ENCODE measurements at places on chromosomes 5 and 9.

GRCh38 chr9:89405826-89406225, 87.5 kb downstream of the SECISBP2 start:
- peak; percentile 66 for DNase-seq

DNA sequence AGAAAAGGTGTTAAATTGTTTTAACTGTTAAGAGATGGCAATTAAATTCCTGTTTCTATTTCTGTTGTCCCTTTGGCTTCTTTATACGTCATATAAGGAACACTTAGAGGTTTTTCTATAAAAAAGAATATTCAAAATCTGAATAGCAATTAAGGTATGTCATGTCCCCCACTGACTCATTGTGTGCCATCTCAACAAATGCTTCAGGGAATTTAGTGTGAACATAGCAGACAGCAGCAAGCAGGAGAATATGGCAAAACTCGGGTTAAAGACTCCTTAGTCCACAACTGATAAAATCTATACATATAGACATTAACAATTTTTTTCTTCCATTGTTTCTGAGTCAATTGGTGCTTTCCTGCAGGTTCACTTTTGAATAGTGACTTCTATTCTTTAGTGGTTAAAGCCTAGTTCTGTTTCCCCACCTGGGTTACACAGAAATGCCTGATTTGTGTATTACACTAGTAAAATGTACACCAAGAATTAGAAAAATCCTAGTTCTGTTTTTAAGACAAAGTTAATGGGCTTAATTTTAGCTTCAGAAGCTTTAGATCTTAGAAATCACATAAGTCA, 17.9 kb upstream of the RPS23 start:
- no peak for DNase-seq

DNA sequence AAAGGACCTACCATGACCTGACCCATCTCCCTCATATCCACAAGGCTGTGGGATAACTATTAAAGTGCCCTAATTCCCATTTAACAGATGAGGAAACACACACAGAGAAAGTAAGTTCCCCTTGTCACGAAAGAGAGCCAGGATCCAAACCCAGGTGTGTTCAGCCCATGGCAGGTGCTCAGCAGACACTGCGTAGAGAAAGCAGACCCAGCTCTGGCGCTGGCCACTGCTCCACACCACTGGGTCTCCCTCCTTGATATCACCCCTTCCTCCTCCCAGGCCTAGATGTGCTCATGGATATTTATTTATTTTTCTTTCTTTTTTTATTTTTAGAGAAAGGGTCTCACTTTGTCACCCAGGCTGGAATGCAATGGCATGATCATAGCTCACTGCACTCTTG, 24.0 kb upstream of the CORO2A start:
- no peak for DNase-seq

DNA sequence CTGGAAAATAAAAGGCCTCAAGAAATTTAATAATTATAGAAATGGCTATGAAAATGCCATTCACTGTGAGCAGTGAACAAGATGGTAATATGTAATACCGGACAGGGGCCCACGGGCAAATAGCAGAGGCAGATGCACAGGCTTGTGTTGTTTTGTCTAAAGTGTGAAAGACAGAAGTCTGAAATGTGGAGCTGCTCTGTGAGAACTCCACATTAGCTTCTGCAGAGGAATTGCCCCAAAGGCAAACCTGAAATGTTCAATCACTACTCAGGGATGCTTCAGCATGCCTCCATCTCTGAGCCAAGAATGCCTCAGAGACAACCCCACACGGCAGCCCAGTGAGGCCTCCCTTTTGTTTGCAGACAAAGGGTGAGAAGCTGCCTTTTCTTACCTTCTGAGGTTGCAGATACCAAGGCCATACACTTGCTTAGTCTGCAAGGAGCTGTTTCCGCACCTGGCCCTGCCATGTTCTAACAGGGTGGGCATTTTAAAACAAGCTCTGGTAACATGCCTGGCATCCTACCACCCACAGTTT, 124.3 kb upstream of the CXCL14 start:
- DNase-seq = no peak

DNA sequence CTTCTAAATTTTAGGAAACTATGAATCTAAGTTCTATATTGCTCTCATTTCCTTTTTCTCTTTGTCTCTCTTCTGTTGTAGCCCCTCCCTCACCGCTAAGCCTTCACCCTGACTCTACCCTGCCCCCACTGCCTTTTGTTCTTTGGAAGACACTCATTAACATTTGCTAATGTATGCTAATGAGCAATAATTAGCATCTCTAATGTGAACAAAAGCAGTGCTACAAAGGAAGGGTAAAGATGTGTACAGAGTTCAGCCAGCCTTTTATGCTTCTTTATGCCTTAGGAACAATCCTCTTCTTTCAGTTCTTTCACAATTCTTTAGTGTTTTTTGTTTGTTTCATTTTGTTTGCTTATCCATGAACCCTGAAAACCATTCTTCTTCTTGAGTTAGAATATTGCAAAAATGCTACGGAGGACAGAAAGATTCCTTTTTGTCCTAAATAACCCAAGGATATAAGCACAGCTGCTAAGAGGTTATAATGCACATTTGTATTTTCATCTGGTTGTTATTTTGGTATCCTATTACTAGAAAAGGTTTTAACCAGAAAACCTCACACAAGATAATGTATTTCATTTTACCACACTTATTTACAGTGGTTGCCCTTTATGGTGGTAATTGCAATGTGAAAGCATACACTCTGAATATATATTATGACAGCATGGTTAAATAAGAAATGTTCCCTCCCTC, 159.3 kb downstream of the TMC1 start:
- DNase-seq = no peak

GRCh38 chr9:8534828-8535227, 735.2 kb upstream of the DMAC1 start:
- DNase-seq = no peak

DNA sequence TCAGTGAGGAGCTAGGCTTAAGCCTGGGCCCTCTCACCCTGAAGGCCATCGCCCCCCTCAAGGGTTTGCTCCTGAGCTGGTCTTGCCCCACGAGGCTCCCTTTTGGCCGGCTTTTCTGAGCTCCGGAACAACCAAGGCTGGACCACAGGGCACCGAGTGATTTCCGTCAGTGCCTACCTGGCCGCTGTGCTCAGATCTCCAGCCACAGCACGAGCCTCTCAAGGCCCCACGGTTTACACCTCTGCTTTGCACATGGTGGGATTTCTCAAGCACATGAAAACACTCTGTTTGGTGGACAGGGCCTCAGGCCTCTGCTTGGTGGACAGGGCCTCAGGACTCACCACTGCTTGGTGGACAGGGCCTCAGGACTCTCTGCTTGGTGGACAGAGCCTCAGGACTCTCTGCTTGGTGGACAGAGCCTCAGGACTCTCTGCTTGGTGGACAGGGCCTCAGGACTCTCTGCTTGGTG, 15.8 kb downstream of the CLPTM1L start:
- DNase-seq = no peak

- DNase-seq = no peak
Measured at GRCh38 chr5:40999966-41000365, 71.2 kb downstream of the MROH2B start.

DNA sequence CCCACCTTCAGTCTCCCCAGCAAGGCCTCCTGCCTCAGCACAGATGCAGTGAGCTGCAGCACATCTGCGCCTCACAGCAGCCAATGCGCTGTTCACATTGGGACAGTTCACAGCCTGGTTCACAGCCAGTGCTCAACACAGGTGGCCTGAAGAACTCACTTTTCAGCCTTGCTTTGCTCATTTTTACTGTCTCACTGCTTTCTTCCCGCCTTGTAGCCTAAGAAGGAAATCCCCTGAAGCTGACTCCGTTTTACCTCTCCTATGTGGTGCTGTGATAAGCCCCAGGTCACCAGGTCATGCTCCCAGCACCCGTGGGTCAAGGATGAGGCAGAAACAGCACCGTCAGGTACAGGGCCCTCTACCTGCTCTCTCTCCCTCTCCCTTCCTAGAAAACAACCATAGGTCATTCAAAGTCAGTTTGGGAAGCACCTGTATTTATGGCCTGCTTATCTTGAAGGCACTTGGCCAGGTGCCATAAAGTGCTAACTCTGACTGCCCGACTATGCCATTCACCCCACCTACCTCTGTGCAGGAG, 1.1 kb downstream of the GCNT4 start:
- DNase-seq = peak; percentile 22

DNA sequence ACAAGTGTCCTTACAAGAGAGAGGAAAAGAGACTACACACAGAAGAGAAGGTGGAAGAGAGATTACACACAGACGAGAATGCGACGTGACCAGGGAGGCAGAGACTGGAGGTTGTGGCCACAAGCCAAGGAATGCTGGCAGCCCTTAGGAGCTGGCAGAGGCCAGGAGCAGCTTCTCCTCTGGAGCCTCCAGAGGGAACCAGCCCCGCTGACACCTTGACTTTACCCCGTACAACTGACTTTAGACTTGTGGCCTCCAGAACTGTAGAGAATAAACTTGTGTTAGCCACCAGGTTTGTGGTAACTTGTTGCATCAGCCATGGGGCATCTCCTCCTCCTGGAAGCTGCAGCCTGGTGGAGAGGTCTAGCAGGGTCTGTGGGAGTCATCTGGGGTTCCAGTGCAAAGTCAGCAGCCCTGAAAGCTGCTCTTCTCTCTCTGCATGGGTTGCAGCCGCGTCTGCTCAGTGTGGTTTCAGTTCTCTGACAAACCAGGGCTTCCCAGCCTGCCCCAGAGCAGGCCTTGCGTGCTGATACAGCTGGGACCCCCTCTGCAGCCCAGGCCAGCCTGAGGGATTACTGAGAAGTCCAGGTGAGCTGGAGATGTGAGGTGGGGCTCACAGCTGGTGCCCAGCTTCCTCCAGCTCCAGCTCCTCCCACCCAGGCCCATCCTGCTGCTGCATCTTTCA, 30.8 kb upstream of the CNOT6 start:
- no peak for DNase-seq

GRCh38 chr5:139381837-139382761, 998 bp downstream of the SLC23A1 start:
- DNase-seq = no peak

DNA sequence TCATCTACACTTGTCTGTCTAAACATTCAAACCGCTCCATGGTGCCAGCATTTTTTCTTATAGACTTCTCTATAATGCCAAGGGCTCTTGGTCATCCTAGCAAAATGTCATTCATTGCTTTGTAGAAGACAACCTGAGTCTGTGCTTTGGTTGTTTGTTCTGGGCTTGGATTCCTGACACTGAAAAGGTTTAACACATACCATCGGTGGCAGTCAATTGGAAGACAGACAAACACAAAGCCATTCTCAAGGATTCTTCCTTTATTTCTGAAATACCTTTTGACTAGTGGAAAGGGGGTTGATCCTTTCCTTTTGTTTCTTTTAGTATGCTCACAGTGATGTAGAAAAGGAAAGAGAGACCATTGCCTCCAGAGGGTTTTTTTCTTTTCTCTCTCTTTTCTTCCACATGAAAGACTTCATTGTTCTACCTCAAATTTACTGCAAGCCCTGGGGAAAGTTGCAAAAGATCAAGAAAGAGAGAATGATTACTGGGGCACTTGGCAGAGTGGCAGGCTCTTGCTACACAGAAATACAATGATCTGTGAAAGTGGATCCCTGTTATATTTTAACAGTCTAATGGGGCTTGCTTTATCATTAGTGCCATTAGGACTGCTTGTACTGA, 66.4 kb upstream of the TMC1 start:
- no peak for DNase-seq

GRCh38 chr9:111058166-111058565, 19.9 kb upstream of the LPAR1 start:
- DNase-seq = no peak

DNA sequence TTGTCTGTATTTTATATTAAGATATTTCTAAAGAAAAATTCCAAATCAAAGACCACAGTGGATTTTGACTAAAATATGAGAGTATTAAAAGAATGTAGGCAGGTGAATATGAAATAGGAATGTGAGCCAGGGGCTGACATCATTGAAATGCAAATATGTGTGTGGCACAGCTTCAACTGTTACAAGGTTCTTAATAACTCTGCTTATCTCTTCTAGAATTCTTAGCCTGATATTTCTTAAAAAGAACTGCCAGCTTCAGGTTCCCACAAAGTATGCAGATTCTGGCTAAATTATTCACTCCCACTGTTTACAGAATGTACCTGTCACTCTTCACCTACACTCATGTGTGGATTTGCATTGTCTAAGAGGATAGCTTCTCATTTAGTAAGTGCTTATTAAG, 274.4 kb downstream of the DIRAS2 start:
- no peak for DNase-seq

GRCh38 chr5:129670957-129671500, 76.9 kb upstream of the MINAR2 start:
- DNase-seq = no peak
